ENCODE measurements at places on chromosomes 12 and 14. TPM values are rescaled to one million over a fixed set of nuclear protein-coding genes. Genes with fewer than 3 reads are reported as not detected.

- H3K4me3 ChIP-seq = no peak overlapping the region
- DNase-seq = no peak
- H3K36me3 ChIP-seq = peaks cover 46% of the 10 kb centered on the region
- no peak overlapping the region for H3K27ac ChIP-seq
Measured at GRCh38 chr14:99427632-99428300, 52.9 kb downstream of the SETD3 start.

GRCh38 chr12:100295764-100296555, 29.0 kb downstream of the SCYL2 start:
- H3K4me3 ChIP-seq = no peak overlapping the region
- no peak overlapping the region for H3K27ac ChIP-seq
- H3K27me3 ChIP-seq = no peaks in the 10 kb centered on the region
- H3K36me3 ChIP-seq = peaks cover 40% of the 10 kb centered on the region
- no peaks in the 10 kb centered on the region for H3K4me1 ChIP-seq
- DNase-seq = no peak

DNA sequence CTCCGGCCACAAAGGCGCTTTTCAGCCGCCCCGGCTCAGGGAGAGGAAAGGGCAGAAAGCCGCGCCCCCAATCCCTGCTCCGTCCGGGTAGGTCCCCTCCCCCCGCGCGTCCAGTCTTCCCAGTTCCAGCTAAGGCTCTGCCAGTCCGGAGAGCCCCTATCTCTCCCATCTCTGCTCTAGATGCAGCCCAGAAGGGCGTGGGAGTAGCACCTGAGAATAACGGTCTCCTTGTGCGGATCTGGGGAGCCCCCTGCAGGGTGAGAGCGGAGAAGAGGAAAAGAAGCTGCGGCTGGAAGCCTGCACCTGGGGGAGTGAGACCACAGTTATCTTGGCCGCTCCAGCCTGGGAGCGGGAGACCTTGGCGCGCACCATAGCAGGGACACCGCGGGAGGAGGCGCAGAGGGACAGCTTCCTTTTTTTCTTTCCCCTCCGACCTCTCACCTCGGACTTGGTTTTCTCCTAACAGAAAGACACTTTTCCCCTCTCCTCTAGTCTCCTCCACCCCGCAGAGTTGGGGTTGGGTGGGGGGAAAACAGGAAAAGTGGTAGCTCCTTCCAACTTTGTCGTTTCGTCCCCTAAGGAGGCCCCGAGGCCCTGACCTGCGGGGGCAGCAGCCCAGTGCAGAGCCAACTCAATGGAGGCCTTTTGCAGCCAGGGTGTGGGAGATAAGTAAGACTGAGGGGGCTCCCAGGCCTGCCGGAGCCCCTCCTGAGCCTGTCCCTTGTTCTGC, 2.4 kb downstream of the DHH start:
- H3K36me3 ChIP-seq = no peaks in the 10 kb centered on the region
- peak; percentile 71 for DNase-seq
- no peak overlapping the region for H3K27ac ChIP-seq
- H3K4me3 ChIP-seq = peak overlapping the region; percentile 23
- H3K27me3 ChIP-seq = peaks cover 72% of the 10 kb centered on the region
- peaks cover 48% of the 10 kb centered on the region for H3K4me1 ChIP-seq

DNA sequence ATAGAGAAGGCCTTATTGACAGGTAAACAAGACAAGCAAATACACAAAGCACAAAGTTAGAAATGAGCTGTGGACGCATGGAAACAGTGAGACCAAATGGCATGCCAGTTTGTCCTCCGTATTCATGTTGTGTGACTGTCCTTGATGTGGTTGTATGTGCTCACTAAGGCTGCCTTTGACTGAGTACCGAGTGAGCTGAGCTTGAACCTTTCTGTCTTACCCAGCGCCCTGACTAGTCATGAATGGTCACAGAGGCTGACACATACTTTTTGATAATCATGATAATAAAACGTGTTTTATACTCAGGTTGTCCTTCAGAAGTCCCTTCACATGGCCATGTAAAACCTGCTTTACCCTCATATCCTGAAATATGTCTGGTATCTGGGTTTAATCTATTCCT, 553 bp upstream of the CATSPERB start:
- H3K4me3 ChIP-seq = no peak overlapping the region
- peaks cover 3% of the 10 kb centered on the region for H3K27me3 ChIP-seq
- peaks cover 14% of the 10 kb centered on the region for H3K4me1 ChIP-seq
- no peak for DNase-seq
- no peak overlapping the region for H3K27ac ChIP-seq

DNA sequence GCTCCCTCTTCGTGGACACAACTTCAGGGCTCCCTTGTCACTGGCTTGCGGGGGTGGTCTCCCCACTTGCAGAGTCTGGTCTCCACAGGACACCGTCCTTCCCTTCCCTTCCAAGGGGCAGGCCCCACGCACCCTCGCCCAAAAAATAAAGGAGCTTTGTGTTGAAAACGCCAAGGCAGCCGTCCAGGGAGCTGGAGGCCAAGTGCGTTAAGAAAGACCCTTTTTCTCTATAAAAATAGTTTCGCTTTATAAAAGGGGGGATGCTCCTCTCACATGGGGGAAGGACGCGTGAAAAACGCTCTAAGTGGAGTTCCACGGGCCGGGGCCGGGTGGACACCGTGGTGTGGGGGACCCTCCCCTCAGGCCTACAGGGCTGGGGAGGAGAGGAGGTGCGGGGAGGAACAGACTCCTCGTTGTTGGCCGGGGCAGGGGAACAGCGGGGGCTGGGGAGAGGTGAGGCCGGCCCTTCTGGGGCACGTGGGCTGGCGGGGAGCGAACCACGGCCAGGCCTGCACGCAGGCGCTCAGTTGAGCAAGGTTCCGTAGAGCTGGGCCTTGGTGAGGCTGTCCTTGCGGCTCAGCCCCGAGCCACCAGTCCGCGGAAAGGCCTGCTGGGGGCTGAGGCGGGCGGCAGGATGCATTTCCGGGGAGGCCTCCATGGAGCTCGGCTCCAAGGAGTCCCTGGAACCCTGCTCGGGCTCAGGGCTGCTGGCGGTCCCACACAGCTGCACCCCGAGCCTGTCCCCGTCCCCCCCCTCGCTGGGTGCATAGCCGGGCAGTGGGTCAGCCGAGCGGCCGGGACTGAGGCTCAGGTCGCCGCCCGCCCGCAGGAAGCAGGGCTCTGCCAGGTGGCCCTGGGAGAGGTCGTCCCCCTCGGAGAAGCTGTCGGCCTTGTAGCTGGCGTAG, 49.5 kb downstream of the BEGAIN start:
- no peak overlapping the region for H3K27ac ChIP-seq
- no peaks in the 10 kb centered on the region for H3K4me1 ChIP-seq
- DNase-seq = no peak
- H3K27me3 ChIP-seq = no peaks in the 10 kb centered on the region
- no peaks in the 10 kb centered on the region for H3K36me3 ChIP-seq

GRCh38 chr14:89024691-89025090, 200.2 kb downstream of the TTC8 start:
- DNase-seq = no peak
- no peak overlapping the region for H3K4me3 ChIP-seq
- H3K27ac ChIP-seq = no peak overlapping the region
- peaks cover 68% of the 10 kb centered on the region for H3K27me3 ChIP-seq
- H3K4me1 ChIP-seq = no peaks in the 10 kb centered on the region
- no peaks in the 10 kb centered on the region for H3K36me3 ChIP-seq

DNA sequence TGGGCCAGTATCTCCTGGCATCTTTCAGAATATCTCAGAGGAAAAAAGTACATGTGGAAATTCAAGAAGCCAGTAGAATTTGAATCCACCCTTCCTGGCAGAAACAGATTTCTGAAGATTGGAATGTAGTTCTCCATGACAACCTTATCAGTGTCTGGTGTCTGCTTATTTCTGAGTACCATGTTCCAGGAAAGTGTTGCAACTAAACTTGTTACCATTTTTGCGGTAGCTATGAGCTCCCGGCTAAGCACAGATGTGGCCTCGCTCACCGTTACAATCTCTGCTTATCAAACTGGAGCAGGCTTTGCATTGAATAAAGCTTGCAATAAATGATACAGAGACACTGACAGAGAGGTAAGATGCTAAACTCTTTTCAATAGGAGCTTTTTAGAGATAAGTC, 13.0 kb upstream of the ITPR2 start:
- H3K27ac ChIP-seq = no peak overlapping the region
- peaks cover 5% of the 10 kb centered on the region for H3K4me1 ChIP-seq
- H3K36me3 ChIP-seq = no peaks in the 10 kb centered on the region
- peaks cover 11% of the 10 kb centered on the region for H3K27me3 ChIP-seq

DNA sequence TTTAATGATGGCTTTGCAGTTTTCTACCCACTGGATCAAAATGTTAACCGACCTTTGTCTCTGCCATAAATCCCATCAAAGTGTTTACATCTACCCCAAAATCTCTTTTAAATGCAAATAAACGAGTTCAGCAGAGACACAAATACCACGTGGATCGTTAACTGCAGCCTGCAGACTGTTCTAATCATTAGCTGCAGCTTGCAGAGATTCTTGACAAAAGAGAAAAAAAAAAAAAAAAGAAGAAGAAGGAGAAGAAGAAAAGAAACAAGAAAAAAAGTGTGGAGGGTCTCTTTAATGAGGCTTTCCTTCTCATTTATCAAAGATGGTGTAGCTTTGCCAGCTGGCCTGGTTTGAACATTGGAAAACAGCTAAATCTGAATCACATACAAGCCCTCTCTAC, 275.7 kb downstream of the NEDD1 start:
- no peak for DNase-seq
- H3K27ac ChIP-seq = no peak overlapping the region
- H3K4me3 ChIP-seq = no peak overlapping the region
- no peaks in the 10 kb centered on the region for H3K27me3 ChIP-seq

DNA sequence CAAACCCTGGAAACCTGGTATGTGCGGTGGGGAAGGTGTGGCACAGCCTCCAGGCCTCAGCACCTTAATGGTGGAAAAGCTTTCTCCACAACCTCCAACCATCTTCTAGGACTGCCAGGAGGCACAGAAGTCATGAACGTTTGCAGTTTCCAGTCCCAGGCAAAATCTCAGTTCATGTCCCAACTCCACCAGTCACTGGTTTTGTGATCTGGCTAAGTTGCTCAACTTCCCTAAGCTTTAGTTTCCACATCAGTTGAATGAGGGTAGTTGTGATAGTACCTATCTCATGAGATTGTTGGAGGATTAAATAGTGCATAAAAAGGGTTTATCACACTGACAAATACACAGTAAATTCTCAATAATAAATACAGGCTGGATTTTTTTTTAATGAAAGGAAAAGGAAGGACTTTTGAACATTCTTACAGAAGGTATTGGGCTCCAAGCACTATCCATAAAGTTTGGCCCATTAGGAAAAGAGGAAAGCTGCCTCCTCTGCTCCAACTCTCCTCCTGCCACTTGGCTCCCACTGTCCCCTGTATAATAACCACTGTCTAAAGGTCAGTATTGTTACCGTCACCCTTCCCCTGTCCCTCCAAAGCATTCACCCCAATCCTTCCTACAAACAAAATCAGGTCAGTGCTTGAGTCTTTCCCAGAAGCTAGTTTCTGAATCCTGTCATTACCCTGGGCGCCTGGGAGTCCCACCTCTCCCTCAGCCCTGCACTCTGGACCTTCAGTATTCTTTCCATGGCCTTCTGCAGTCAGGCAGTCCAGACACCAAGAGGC, 6.3 kb downstream of the PCK2 start:
- H3K27ac ChIP-seq = no peak overlapping the region
- H3K4me3 ChIP-seq = no peak overlapping the region
- peaks cover 61% of the 10 kb centered on the region for H3K36me3 ChIP-seq
- H3K4me1 ChIP-seq = peaks cover 13% of the 10 kb centered on the region
- no peaks in the 10 kb centered on the region for H3K27me3 ChIP-seq

GRCh38 chr14:105093038-105093430, 27.8 kb upstream of the GPR132 start:
- H3K4me1 ChIP-seq = peaks cover 12% of the 10 kb centered on the region
- peak overlapping the region; percentile 80 for H3K4me3 ChIP-seq
- H3K27me3 ChIP-seq = no peaks in the 10 kb centered on the region
- no peaks in the 10 kb centered on the region for H3K36me3 ChIP-seq
- H3K27ac ChIP-seq = peak overlapping the region; percentile 81

GRCh38 chr14:54761835-54762234, 140.8 kb downstream of the GCH1 start:
- H3K36me3 ChIP-seq = peaks cover 12% of the 10 kb centered on the region
- no peak overlapping the region for H3K4me3 ChIP-seq
- no peaks in the 10 kb centered on the region for H3K27me3 ChIP-seq
- H3K27ac ChIP-seq = peak overlapping the region; percentile 35
- peaks cover 27% of the 10 kb centered on the region for H3K4me1 ChIP-seq
- no peak for DNase-seq

- H3K4me3 ChIP-seq = no peak overlapping the region
- H3K4me1 ChIP-seq = peaks cover 90% of the 10 kb centered on the region
- H3K27me3 ChIP-seq = no peaks in the 10 kb centered on the region
- H3K36me3 ChIP-seq = peaks cover 90% of the 10 kb centered on the region
Measured at GRCh38 chr14:92581966-92582566, 68.5 kb downstream of the RIN3 start.

Gene HVCN1
- total RNA-seq = 47.4 TPM

Gene ULK1
- 12.5 TPM for total RNA-seq

Gene REM2
- 0.14 TPM for total RNA-seq

Gene NRL
- 2.6 TPM for total RNA-seq

Gene KIF21A
- 24.3 TPM for total RNA-seq

Data from activated naive CD8-positive, alpha-beta T cell treated with anti-CD3 and anti-CD28 coated beads for 36 hours (primary cell).